ENCODE measurements at places on chromosomes 4 and X.

DNA sequence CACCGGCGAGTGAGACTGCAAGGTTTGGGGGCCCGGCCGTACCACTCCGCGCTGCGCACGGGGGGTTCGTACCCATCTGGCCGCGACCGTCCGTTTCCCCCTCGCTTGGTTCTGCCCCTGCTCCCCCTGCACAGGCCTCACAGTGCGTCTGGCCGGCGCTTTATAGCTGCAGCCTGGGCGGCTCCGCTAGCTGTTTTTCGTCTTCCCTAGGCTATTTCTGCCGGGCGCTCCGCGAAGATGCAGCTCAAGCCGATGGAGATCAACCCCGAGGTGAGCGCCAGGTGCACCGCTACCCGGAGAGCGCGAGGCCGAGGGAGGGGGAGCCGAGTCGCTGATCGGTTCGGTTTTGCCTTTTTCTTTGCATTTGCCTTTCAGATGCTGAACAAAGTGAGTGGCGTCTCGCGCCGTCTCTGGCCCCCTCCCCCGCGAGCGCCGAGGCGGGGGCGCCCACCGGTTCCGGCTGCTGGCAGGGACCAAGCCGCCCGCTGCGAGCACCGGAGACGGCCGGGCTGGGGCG is at the start of gene UCHL1:
Gene UCHL1 (plus strand): TSS at position 189 of the 517 bp plus-strand sequence. CDS start 49 bp downstream, at position 238.
- peak; percentile 76 for DNase-seq

DNA sequence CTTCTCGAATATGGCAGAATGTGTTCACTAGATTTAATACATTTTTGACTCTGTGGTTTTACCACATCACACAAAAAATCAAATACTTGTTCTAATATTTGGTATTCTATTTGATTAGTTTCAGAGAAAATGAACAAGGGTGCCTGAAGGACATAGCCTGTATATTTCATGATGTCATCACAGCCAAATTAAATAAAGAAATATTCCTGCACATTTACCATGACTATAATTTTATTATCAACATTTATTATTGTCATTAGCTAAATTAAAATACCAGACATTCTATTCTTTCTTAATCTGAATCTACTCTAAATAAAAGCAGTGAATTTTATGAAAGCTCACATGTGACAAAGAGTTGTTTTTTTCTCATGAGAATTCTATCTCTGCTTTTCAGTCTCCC is 980.5 kb downstream of the PCDH18 start:
- DNase-seq = no peak

DNA sequence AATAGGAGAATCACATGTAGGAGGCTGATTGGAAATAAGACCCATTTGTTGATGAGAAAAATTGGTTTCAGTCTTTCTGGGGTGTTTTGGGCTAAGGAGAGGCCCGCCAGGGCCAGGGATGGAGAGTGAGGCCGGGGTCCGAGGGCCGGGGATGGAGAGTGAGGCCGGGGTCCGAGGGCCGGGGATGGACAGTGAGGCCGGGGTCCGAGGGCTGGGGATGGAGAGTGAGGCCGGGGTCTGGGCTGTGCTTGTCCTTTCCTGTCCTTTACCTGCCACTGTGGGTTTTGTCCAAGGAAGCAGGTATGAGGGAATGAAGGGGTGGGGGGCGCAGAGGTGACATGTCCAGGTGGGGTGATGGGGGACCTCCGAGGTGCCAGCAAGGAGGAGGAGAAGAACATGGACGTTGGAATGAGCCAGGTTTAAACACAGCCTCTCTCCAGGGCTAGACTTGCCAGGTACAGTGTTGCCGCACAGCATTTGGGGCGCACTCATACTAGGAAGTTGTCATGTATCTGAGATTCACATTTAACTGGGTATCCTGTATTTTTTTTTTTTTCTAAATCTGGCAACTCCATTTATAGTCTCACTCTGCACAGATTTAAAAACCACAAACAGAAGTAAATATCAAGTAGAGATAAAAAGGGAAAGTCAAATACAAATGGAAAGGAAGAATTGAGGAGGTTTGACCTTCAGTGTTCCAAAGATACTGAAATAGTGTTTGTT is 8.8 kb downstream of the RGS12 start:
- DNase-seq = no peak

DNA sequence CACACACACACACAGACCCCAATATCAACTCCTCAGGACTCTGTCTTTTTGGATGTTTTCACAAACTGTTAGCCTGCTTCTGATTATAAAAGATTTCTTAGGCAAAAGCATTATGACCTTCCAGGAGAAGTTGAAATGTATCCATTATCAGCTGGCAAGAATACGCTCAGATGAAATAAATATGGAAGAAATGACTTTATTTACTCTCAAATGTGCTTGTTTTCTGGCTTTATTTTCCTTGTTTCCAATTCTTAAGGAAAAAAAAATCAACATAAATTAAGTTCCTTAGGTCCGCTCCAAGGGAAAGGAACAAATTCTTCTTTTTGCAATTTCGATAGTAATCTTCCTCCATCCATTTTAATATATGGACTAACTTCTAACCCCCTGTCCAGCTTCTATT is 175.6 kb upstream of the HCCS start:
- no peak for DNase-seq

GRCh38 chr4:124745985-124746801 is 33.7 kb upstream of the ANKRD50 start:
- DNase-seq = no peak

GRCh38 chrX:149131774-149132173 is 373.3 kb downstream of the IDS start:
- DNase-seq = no peak

GRCh38 chr4:62053974-62054373 is 853.8 kb downstream of the ADGRL3 start:
- DNase-seq = no peak

Data from NCI-H1417 treated with DMSO at 0.1 percent for 48 hours (cell line).